NB4 (cell line): ENCODE measurements at places on chromosomes 5 and 9.

GRCh38 chr9:136013116-136013515, 51.9 kb upstream of the UBAC1 start:
- DNase-seq: no peak

DNA sequence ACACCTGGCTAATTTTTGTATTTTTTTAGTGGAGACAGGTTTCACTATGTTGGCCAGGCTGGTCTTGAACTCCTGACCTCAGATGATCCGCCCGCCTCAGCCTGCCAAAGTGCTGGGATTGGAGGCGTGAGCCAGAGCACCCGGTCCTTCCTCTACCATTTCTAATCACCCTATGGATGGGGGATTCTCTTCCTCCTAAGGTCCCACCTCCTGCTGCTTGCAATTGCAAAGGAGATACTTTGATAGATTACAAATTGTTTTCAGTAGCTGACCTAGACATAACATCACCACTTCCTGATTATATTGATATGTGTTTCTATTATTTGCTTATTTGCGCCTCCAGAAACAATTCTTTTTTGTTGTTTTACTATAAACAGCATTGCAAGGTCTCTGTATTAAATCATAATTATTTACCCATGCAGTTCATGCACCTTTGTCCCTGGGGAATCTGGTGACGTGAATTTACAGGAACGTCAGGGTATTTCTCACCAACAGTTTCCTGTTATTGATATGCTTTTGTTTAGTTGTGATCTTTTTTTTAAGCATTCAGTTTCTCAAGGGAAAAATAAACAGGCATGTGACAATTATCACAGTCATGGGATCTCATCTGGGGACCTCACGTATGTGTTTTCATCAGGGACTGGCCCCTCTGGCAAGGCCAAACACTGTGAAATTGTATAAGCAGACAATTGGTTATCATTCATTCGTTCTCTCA, 43.2 kb downstream of the ESM1 start:
- no peak for DNase-seq

GRCh38 chr9:21789541-21790037, 12.8 kb upstream of the MTAP start:
- DNase-seq: no peak

DNA sequence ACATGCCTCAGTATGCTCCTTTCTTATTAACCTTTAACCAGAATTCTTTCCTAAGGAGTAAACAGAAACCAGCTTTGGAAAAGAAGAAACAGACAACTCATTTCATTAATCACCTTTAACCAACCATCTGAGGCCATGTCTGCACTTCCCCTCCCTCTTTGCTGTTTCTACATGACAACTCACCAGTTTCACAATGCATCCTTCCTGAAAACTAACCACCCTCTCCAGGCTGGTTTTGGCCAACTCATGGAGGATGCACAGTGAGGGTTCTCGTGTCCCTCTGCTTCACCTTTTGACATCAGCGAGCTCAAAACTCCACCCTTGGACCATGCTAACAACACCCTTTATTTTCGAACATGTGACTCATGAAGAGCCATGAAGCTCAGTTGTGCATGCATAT, 244.1 kb downstream of the ELAVL2 start:
- DNase-seq: peak; percentile 21

DNA sequence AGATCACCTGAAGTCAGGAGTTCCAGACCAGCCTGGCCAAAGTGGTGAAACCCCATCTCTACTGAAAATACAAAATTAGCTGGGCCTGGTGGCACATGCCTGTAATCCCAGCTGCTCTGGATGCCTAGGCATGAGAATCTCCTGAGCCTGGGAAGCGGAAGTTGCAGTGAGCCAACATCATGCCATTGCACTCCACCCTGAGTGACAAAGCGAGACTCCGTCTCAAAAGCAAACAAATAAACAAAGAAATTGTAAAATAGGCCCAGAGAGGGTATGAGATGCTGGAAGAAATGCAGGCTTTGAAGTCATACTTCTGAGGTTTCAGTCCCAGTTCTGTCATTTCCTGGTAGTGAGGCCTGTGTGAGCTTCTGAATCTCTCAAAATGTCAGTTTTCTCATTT, 5.3 kb upstream of the ARHGEF37 start:
- DNase-seq: no peak

DNA sequence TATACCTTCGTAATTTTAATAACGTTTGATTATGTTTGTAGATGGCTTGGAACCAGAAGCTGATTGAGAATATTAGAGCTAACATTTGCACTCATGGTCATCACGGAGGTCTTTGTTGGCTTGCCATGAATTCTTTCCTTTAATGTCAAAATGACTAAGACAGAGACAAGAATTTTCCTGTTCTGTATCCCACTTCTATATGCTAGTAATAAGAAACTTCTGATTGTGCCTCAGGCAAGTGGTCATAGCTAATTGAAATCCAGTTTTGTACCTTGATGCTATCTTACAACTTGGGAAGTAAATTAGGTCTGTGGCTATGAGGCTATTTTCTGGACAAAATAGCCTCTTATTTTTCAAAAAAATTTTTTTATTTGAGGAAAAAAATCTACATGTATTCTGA, 167.6 kb downstream of the RANBP17 start:
- DNase-seq: no peak

DNA sequence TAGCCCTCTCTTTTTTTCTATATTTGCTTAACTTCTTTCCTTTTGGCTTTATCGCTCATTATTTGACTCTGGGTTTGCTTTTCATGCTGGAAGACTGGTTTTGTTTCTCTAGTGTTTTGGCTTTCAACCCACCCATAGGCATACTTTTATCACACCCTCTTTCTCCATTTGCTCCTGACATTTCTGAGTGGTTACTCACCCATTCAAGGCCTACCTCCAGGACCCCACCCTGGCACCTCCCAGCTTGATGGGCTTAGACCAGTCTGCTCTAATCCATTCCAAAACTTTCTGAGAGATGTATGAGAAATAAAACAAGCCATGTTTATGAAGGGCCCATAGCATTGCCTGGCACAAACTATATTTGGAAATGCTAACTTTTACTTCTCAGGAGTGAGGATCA, 18.1 kb downstream of the C6 start:
- no peak for DNase-seq

- no peak for DNase-seq
Observed at GRCh38 chr9:122445155-122445749, 32.5 kb downstream of the OR1J1 start.

DNA sequence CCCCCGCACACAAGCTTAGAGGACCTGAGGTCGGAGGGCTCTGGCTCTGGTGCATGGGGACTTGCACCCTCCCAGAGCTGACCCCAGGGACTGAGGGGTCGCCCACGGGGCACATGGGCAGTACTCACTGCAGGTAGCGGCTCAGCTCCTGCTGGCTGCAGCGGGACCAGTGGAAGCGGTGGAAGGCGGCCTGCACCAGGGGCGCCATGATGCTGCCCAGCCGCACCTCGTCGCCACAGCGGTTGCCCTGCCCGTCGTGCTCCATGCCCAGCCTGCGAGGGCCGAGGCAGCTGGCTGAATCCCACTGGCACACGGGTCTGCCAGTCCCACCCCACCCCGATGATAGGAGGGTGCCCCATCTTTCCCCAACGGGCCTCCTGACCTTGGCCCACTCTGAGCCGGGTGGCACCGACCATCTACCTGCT, 93.8 kb downstream of the ZNF354C start:
- DNase-seq: no peak

DNA sequence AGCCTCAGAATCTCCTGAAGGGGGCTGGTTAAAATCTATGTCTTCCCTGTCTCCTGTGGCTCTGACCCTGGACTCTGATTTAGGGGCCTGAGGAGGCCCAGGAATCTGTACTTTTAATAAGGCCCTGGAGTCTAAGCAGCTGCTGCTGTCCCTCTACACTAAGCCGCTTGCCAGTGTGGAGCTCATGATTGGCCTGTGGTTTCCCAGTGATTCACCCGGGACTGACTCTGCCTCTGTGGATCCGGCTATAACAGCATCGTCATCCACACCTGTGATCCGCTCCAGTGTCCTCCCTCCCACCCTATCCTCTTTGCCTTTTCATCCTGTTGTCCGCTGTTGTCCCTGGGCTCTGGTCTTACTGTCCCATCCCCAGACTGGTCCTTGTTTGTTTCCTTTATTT, 3.7 kb downstream of the SLC31A2 start:
- peak; percentile 68 for DNase-seq

- no peak for DNase-seq
Observed at GRCh38 chr5:76859591-76860247, 9.9 kb downstream of the S100Z start.

DNA sequence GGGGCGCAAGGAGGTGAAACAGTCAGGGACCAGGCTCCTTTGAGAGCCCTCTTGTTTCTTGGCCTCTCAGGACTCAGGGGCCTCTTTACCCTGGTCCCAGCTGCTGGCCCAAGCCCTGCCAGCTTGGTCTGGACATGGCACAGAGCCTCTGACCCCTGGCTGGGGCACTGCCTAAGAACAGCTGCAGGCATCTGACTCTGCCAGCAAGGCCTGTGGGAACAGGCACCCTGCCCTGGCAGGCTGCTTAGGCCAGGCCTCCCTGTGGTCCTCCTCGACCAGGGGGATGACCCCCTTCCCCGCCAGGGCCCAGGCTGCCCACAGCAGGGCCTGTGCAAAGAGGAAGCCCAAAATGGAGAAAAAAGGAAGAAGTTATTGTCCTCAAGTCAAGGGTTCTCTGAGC, 25.5 kb downstream of the OLFML2A start:
- peak; percentile 23 for DNase-seq

DNA sequence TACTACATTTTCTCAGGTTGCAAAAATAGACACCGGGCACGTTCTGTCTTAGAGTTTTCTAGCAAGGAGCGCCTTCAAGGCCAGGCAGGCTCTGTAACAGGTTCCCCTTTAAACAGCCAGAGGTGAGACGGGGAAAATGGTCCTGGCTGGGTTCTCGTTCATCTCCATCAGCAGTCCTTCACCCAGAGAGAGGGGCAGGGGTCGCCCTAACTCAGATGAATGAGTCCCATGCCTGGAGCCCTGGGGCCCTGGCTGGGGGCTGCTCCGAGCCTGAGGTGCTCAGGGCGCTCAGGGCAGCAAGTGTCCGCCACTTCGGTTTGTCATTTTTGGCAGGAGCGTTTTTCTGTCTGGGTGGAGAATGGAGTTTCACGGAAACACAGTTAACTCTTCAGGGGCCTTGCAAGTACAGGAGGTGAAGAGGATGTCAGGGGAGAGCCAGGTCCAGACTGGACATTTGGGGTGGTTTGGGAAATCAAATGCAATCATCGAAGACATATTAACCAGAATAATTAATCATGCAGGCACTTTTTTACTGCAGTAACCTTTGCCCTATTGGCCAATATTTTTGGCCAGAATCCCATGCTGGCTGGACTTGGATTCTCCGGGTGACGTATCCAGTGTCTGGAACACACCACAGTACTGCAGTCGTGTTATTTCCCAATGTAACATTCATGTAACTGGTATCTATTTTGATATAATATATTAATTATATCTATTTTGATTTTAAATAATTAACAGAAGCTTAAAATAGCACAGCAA, 2.9 kb downstream of the NTNG2 start:
- DNase-seq: no peak

DNA sequence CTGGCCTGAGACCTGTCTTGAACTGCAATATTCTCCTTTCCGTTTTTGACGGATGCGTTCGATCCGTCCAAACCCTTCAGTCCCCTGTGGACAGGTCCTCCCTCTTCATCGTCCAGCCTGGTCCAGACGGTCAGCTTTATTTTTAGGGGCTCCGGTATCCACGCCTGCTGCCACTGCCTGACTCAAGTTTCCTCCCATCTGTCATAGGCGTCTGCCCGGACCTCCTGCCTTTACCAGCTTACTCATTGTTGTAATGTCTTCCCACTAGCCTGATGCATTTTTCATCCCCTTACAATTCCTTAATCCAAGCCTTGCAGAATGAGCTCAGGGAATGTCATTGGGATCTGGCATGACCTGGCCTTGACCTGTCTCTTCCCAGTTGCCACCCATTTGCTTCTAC, 145.8 kb downstream of the TENT4A start:
- DNase-seq: no peak

DNA sequence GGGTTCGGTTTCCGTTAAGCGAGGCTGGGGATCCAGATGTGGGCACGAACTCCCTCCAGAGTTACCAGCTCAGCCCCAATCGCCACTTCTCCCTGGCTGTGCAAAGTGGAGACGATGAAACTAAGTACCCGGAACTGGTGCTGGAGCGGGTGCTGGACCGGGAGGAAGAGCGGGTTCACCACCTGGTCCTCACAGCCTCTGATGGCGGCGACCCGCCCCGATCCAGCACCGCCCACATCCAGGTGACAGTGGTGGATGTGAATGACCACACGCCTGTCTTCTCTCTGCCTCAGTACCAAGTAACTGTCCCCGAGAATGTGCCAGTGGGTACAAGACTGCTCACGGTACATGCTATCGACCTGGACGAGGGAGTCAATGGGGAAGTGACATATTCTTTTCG, 803 bp downstream of the PCDHGA7 start:
- no peak for DNase-seq

DNA sequence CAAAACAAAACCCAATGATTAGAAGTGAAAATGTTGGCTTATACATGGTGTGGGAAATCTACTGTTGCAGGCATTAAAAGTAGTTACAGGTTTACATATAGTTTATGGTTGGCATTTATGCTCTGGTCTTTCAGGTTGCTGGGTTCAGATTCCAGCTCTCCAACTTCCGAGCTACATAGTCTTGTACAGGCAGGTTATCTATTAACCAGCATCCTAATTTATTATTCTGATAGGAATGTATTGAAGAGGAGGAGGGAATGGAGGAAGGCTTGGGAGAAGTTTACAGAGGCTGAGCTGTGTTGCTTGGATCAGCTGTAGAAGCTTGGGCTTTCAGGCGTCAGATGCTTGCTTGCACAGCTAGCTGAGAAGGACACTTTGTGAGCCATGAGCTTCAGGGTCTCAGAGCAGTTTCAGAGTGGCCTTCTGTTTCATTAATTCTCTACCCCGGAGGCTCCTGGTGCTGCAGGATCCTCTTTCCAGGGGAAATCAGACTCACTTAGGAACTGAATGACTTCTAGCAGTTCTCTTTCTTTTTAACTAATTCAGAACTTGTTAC, 11.7 kb upstream of the ERBIN start:
- DNase-seq: no peak

DNA sequence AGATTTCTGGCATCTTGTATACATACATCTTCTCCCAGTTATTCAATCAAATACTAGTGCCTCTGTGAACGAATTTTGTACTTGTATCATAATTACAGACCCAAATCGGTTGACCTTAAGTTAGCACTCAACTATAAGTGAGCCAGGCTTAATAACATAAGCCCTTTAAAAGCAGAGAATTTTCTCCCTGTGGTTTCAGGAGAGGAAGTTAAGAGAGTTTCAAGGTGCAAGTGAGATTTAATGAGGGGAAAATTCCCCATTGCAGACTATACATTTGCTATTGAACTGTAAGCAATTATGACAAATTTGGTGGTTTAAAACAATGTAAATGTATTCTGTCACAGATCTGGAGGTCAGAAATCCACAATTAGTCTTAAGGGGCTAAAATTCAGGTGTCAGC, 261.9 kb upstream of the NREP start:
- DNase-seq: no peak

DNA sequence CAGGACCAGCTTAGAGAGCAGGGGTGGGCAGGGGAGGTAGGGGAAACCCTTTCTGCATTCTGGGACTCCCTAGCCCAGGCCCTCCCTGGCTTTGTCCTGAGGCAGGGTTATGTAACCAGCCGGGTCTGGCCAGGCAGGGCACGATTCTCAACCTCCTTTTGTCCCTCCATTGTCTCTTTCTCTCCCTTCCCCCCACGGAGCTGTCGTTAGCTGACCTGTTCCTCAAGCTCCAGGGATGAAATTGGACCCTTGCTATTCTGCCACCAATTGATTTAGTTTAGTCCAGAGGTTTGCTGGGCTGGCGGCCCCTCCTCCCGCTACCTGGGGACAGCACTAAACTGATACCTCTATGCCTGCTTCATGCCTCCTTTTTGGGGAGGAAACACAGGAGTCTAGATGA, 9.4 kb upstream of the NDST1 start:
- DNase-seq: no peak
